ENCODE measurements at places on chromosomes 13 and 19.

GRCh38 chr13:111139873-111140561, 24.9 kb downstream of the ARHGEF7 start:
- DNase-seq = no peak

- no peak for DNase-seq
Measured at GRCh38 chr19:5134691-5135090, 165.8 kb downstream of the KDM4B start.

- DNase-seq = no peak
Measured at GRCh38 chr19:2319551-2319950, 8.8 kb downstream of the LSM7 start.

GRCh38 chr13:112441226-112441625, 65.1 kb downstream of the SPACA7 start:
- DNase-seq = no peak

- DNase-seq = no peak
Measured at GRCh38 chr13:21590231-21590630, 13.7 kb downstream of the MICU2 start.
